ENCODE measurements at places on chromosomes 7 and 10. TPM values are rescaled to one million over a fixed set of nuclear protein-coding genes. Genes with fewer than 3 reads are reported as not detected.
A peak's percentile ranks its signal among the peaks of the same experiment; 100 is the strongest.

GRCh38 chr7:137454246-137454724, 110.8 kb upstream of the PTN start:
- no peaks in the 10 kb centered on the region for H3K27me3 ChIP-seq
- no peak overlapping the region for H3K27ac ChIP-seq
- H3K36me3 ChIP-seq: no peaks in the 10 kb centered on the region
- no peak for DNase-seq

- DNase-seq: no peak
- H3K27ac ChIP-seq: peak overlapping the region; percentile 28
- no peaks in the 10 kb centered on the region for H3K4me1 ChIP-seq
Observed at GRCh38 chr10:96833220-96834001, 1.3 kb downstream of the LCOR start.

GRCh38 chr7:95011995-95012394, 104.6 kb downstream of the PPP1R9A start:
- H3K4me3 ChIP-seq: no peak overlapping the region
- no peak overlapping the region for H3K27ac ChIP-seq
- no peak for DNase-seq
- H3K4me1 ChIP-seq: no peaks in the 10 kb centered on the region
- no peaks in the 10 kb centered on the region for H3K27me3 ChIP-seq
- H3K36me3 ChIP-seq: no peaks in the 10 kb centered on the region

ANKRD7 gene
- not detected for total RNA-seq

DNA sequence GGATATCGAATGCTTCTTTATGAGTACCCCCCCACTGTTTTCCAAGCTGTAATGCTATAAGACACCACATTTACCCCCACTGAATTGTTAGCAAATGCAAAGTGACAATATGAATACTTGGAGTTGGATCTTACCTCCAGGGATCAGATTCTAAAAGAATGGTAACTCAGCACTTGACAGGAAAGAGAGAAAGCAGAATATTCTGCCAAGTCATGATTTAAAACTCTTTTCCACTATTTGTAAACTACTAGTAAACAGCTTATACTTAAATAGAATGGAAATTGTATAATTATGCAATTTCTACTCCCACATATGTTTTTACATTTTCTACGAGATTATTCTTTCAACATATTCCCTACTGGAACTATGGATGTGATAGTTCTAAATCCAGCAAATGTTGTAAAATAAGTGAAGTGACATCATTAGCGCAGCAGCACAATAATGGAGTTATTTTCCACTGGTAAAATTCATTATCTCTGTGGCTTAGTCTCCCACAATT, 56.0 kb upstream of the TFEC start:
- no peak for DNase-seq
- no peak overlapping the region for H3K27ac ChIP-seq
- no peaks in the 10 kb centered on the region for H3K27me3 ChIP-seq

GRCh38 chr7:32952876-32953275, 4.4 kb upstream of the FKBP9 start:
- H3K27ac ChIP-seq: no peak overlapping the region
- no peak overlapping the region for H3K4me3 ChIP-seq
- no peaks in the 10 kb centered on the region for H3K36me3 ChIP-seq
- H3K4me1 ChIP-seq: peaks cover 4% of the 10 kb centered on the region

DNA sequence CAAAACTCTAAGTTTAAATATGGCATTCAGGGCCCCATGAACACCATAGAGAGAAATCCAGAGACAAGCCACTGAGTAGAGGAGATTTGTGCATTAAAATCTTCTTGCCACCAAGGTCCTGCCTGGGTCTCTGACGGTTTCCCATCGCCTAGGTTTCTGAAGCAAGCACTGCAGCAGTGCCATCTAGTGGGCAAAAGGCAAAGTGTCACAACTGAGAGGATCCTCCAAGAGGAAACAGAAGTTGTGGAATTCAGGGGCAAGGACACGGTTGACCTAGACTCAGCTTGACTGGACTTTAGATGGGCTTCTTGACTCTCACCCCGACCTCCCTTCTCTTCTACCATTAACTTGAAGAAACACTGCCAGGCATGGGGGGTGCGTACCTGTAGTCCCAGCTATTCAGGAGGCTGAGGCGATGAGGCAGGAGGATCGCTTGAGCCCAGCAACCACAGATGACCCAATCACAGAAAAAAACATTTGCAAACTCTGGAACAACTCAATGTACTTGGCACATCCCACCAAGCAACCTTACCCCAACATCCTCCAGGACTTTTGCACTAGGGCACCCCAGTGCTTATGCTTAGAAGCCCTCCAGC, 604.1 kb downstream of the GALNT17 start:
- no peaks in the 10 kb centered on the region for H3K27me3 ChIP-seq
- H3K27ac ChIP-seq: no peak overlapping the region
- peak; percentile 43 for DNase-seq
- H3K4me1 ChIP-seq: peaks cover 8% of the 10 kb centered on the region
- H3K4me3 ChIP-seq: no peak overlapping the region
- no peaks in the 10 kb centered on the region for H3K36me3 ChIP-seq

DNA sequence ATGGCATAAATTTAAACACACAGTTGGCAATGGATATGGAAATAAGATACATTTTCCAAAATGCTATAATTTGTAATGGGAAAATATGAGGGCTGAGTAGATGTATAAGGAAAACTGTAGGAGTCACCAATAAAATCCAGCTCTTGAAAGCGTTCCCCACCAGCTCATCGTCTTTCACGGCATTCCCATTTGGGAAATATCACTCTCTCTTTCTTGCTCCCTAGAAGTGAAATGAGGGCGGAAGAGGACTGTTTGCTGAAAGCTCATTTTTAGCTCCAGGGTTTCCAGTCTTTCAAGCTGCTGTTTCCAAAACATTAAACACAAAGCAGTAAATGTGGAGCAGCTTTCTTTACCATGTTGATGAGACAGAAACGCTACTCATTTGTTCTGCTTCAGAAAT, 104.6 kb upstream of the SFMBT2 start:
- no peak for DNase-seq
- H3K4me3 ChIP-seq: no peak overlapping the region
- no peaks in the 10 kb centered on the region for H3K36me3 ChIP-seq

- peak; percentile 75 for DNase-seq
- peaks cover 26% of the 10 kb centered on the region for H3K4me1 ChIP-seq
- no peaks in the 10 kb centered on the region for H3K36me3 ChIP-seq
- H3K4me3 ChIP-seq: peak overlapping the region; percentile 72
- H3K27me3 ChIP-seq: peaks cover 7% of the 10 kb centered on the region
Observed at GRCh38 chr7:131109759-131110296, 217.8 kb upstream of the MKLN1 start.

GRCh38 chr10:91883549-91884444, 25.5 kb downstream of the FGFBP3 start:
- peak overlapping the region; percentile 19 for H3K4me3 ChIP-seq
- H3K36me3 ChIP-seq: no peaks in the 10 kb centered on the region
- H3K27ac ChIP-seq: peak overlapping the region; percentile 51
- no peaks in the 10 kb centered on the region for H3K27me3 ChIP-seq
- no peak for DNase-seq

INA gene
- total RNA-seq: 17.4 TPM

DNA sequence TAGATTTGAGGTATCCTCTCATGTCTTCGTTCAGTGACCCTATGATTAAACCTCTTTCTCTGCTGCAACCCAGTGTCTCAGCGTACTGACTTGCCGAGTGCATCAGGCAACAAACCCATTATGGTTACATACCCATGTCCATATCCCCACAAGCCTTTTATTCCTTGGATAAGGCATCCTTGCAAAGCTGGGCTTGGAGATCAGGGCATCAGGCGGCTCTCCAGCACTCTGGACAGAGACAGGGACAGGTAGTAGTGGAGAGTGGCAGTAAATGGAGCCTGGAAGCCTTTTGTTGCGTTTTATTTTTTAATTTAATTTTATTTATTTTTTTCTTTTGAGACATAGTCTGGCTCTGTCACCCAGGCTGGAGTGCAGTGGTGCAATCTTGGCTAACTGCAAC, 32.0 kb upstream of the NPFFR1 start:
- DNase-seq: no peak
- no peaks in the 10 kb centered on the region for H3K4me1 ChIP-seq
- no peak overlapping the region for H3K4me3 ChIP-seq

- no peak overlapping the region for H3K27ac ChIP-seq
- no peaks in the 10 kb centered on the region for H3K36me3 ChIP-seq
- no peak overlapping the region for H3K4me3 ChIP-seq
- no peak for DNase-seq
- H3K4me1 ChIP-seq: no peaks in the 10 kb centered on the region
Observed at GRCh38 chr10:32298075-32298812, 48.7 kb downstream of the EPC1 start.

- peak overlapping the region; percentile 23 for H3K27ac ChIP-seq
- peaks cover 37% of the 10 kb centered on the region for H3K36me3 ChIP-seq
- peak overlapping the region; percentile 90 for H3K4me3 ChIP-seq
- no peak for DNase-seq
Observed at GRCh38 chr10:97332591-97333350, 1.8 kb downstream of the FRAT2 start.

FZD8 gene
- total RNA-seq: 8.6 TPM

GRCh38 chr10:119252051-119252465, 44.7 kb downstream of the GRK5 start:
- no peak overlapping the region for H3K27ac ChIP-seq
- H3K27me3 ChIP-seq: no peaks in the 10 kb centered on the region
- H3K4me3 ChIP-seq: no peak overlapping the region
- H3K36me3 ChIP-seq: no peaks in the 10 kb centered on the region

DNA sequence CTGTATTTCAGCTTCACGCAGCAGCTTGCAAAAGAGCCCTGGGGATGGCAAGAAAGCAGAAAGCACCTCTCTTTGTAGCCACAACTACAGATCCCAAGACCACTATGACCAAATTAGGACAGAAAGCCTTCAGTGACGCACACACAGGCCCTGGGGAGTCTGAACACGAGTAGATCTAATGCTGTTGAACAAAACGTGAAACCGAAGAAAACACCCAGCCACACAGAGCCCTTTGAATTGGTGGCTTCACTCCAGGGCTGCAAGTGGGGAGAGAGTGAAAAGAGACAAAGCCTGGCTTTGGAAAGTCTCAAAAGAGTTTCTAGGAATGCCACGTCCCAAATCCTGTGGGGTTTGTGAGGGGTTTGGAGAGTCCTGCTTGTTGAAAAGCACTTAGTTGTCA, 28.4 kb downstream of the PLXNA4 start:
- no peaks in the 10 kb centered on the region for H3K27me3 ChIP-seq
- no peak overlapping the region for H3K27ac ChIP-seq
- 0 out of 2 replicates have a peak, but pooled peaks cover 3% of the 10 kb centered on the region for H3K4me1 ChIP-seq
- DNase-seq: no peak

DNA sequence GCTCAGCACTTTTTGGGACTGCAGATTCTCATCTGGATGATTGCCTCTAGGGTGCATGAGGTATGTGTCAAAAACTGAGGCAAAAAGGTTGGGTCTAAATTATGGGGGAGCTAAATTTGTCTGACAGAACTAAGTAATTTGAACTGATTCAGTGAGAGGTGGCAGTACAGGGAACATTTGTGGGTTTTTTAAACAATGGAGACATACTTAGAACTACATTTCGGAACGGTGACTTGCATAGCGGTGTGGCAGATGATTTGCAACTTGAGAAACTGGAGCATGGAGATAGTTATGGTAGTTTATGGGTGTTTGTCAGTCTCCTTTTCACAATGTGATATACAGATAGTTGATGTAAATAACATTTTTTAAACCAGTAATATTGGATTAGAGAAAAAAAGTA, 14.6 kb downstream of the TBC1D12 start:
- no peak overlapping the region for H3K27ac ChIP-seq
- no peak overlapping the region for H3K4me3 ChIP-seq
- no peaks in the 10 kb centered on the region for H3K4me1 ChIP-seq
- H3K36me3 ChIP-seq: no peaks in the 10 kb centered on the region

- H3K27ac ChIP-seq: no peak overlapping the region
- H3K4me3 ChIP-seq: no peak overlapping the region
- H3K36me3 ChIP-seq: no peaks in the 10 kb centered on the region
- H3K27me3 ChIP-seq: no peaks in the 10 kb centered on the region
Observed at GRCh38 chr10:78384049-78384431, 350.4 kb downstream of the RPS24 start.

GRCh38 chr7:27068259-27068658, 27.5 kb downstream of the HOXA1 start:
- H3K27me3 ChIP-seq: no peaks in the 10 kb centered on the region
- DNase-seq: no peak
- H3K4me1 ChIP-seq: no peaks in the 10 kb centered on the region
- no peak overlapping the region for H3K27ac ChIP-seq

- peaks cover 57% of the 10 kb centered on the region for H3K36me3 ChIP-seq
- H3K4me3 ChIP-seq: no peak overlapping the region
- H3K4me1 ChIP-seq: no peaks in the 10 kb centered on the region
- no peak for DNase-seq
Observed at GRCh38 chr10:103445767-103446567, 6.2 kb downstream of the CALHM2 start.

NOC3L gene
- 34.3 TPM for total RNA-seq

RNF148 gene
- total RNA-seq: 0.45 TPM

GRCh38 chr10:79129361-79129997, 60.7 kb downstream of the ZMIZ1 start:
- DNase-seq: peak; percentile 49
- peaks cover 62% of the 10 kb centered on the region for H3K4me1 ChIP-seq
- H3K27me3 ChIP-seq: no peaks in the 10 kb centered on the region
- H3K27ac ChIP-seq: peak overlapping the region; percentile 61
- no peak overlapping the region for H3K4me3 ChIP-seq

GRCh38 chr7:17094963-17095574, 203.4 kb upstream of the AHR start:
- H3K4me1 ChIP-seq: no peaks in the 10 kb centered on the region
- no peaks in the 10 kb centered on the region for H3K27me3 ChIP-seq
- H3K36me3 ChIP-seq: no peaks in the 10 kb centered on the region
- DNase-seq: no peak
- H3K4me3 ChIP-seq: no peak overlapping the region

DNA sequence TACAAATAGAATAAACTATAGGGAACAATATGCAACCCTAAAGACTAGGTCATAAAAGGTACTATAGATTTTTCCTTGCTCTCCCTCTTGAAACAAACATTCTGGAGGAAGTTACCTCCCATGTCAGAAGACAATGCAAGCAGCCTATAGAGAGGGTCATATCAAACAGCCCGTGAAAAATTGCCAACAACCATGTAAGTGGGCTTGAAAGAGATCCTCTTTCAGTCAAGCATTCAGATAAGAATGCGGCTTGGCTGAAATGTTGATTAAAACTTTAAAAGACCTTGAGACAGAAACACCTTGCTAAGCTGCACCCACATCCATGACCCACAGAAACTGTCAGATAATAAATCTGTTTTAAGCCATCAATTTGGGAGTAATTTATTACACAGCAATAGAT, 526.6 kb upstream of the GHITM start:
- DNase-seq: no peak
- no peak overlapping the region for H3K27ac ChIP-seq
- no peak overlapping the region for H3K4me3 ChIP-seq
- no peaks in the 10 kb centered on the region for H3K4me1 ChIP-seq
- no peaks in the 10 kb centered on the region for H3K27me3 ChIP-seq

DNA sequence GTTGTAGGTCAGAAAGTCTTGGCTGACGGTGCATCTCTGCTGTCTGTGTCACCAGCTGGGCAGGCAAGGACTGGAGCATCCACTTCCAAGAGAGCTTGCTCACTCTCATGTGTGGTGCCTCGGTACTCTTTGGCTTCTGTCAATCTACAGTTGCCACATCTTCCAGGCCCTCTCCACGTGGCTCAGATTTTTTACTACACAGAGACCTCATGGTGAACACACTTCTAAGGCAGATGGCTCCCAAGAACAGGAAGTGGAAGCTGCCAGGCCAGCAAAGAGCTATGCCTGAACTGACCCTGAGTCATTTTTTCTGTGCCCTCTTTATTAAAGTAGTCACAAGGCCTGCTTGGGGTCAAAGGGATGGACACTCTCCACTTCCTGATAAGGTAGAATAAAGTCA, 351.5 kb upstream of the AUTS2 start:
- H3K4me1 ChIP-seq: no peaks in the 10 kb centered on the region
- H3K27ac ChIP-seq: no peak overlapping the region
- no peak for DNase-seq
- H3K4me3 ChIP-seq: no peak overlapping the region
- no peaks in the 10 kb centered on the region for H3K27me3 ChIP-seq
